ENCODE measurements at places on chromosomes 5 and 9.

GRCh38 chr5:112971276-112971675, 5.3 kb upstream of the DCP2 start:
- no peak for DNase-seq

DNA sequence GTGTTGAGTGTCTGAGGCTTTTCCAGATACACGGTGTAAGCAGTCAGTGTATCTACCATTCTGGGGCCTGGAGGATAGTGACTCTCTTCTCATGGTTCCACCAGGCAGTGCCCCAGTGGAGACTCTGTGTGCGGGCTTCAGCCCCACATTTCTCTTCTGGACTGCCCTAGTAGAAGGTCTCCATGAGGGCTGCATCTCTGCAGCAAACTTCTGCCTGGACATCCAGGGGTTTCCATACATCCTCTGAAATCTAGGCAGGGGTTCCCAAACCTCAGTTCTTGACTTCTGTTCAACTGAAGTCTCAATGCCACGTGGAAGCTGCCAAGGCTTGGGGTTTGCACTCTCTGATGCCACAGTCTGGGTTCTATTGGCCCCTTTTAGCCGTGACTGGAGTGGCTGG, 256.6 kb upstream of the ITGA1 start:
- no peak for DNase-seq

GRCh38 chr9:134349936-134350335, 23.7 kb downstream of the RXRA start:
- no peak for DNase-seq

- no peak for DNase-seq
These were observed 48.0 kb upstream of the SAP30L start for GRCh38 chr5:154397652-154398406.

- DNase-seq: no peak
These were observed 3.1 kb downstream of the PTGES2 start for GRCh38 chr9:128124451-128124850.

- DNase-seq: no peak
These were observed 406.6 kb upstream of the TNC start for GRCh38 chr9:115524453-115525059.

GRCh38 chr5:55533521-55534435, 986 bp downstream of the PLPP1 start:
- no peak for DNase-seq

- DNase-seq: no peak
These were observed 510.6 kb upstream of the MPDZ start for GRCh38 chr9:13790055-13790454.

DNA sequence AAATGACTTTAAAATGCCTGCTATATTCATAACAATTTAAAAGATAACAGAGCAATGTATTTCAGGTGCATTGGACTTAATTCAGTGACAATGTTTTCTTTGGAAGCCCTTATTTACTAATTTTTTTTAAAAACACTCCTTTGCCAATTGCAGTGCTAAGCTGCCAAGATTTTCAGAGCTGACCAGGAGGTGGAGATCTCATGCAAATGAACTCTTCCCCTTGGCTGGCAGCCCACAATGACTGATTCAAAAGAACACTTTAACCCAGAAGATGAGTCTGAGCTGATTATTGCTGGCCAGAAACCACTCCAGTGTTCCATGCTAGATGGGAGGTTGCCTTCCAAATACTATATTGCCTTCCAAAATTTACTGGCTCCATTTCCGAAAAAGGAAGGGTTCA, 128.3 kb upstream of the CCNH start:
- DNase-seq: no peak

DNA sequence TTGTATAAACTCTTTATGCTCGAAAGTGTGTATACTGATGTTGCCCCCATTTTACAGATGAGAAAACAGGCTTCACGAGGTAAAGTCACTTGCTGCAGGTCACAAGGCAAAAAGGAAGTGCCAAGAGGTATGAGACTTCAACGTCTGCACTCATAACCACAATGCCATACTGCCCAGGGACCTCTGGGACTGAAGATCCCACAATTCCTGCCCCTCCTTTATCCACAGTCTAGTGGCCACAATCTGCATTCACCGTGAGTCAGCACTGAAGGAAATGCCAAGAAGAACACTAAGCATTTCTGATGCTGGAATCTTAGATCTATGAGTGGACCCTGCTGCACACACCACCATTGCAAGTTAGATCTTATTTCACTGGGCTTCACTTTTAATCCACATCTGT, 37.3 kb downstream of the MED27 start:
- DNase-seq: no peak

DNA sequence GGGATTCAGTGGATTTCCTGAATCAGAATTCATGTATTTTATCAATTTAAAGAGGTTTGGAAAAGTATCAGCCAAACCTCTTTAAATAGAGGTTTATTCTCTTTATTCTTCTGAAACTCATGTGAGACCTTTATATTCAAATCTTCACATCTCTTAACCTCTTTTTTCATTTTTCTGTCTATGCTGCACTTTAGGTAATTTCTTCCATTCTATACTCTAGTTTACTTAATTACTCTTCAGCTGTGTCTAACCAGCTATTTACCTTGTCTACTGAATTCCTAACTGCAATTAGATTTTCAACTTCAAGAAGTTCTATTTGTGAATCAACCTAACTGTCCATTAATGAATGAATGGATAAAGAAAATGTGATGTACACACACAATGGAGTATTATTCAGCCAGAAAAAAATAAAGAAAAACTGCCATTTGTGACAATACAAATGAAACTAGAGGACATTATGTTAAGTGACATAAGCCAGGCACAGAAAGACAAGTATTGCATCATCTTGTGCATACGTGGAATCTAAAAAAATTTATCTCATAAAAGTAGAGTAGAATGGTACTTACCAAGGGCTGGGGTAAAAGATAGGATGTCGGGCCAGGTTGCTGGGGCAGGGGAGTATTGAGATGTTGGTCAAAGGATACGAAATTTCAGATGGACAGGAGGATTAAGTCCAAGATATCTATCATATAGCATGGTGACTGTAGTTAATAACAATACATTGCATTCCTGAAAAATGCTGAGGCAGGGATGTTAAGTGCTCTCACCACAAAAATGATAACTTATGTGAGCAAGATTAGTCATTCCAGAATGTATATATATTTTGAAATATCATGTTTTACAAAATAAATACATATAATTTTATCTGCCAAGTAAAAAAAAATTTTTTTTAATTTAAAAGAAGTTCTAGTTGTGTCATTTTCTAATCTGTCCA, 129.5 kb upstream of the LRRTM2 start:
- no peak for DNase-seq

GRCh38 chr9:116806075-116806474, 119.0 kb downstream of the TRIM32 start:
- no peak for DNase-seq

DNA sequence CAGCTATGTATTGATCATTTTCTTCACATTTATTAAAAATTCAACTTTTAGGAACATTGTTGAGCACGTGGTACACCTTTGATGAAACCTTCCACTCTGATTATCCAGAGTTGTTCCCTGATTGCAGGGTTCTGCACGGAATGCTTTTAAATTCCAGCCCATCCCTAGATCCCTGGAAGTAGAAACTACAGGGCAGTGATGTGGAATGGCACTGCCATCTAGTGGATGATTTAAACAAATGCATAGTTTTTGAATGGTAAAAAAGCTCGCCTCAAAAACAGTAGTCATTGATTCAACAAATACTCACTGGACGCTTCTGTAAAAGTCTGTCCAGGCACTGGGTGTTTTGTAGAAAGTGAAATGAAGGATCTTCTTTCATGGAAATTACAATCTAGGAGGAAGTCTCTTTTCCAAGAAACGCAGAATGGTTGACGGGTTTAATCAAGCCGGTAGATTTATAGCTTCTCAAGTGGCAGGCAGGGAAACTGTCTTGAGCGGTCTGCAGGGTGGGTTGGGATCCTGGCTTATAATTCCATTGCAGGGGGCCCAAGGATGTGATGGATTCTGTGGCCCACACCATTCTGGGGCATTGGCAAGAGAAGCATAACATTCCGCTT, 118.4 kb downstream of the ARHGAP26 start:
- DNase-seq: no peak

- no peak for DNase-seq
These were observed 9.7 kb downstream of the YTHDC2 start for GRCh38 chr5:113523168-113523567.
